ENCODE measurements at places on chromosomes 16 and 17. TPM values are rescaled to one million over a fixed set of nuclear protein-coding genes. Genes with fewer than 3 reads are reported as not detected.
A peak's percentile ranks its signal among the peaks of the same experiment; 100 is the strongest.

GRCh38 chr17:39629898-39630297, 3.1 kb downstream of the PPP1R1B start:
- DNase-seq, result no peak

GRCh38 chr16:8173111-8173644, 417.1 kb downstream of the TMEM114 start:
- DNase-seq, result peak; percentile 75

DNA sequence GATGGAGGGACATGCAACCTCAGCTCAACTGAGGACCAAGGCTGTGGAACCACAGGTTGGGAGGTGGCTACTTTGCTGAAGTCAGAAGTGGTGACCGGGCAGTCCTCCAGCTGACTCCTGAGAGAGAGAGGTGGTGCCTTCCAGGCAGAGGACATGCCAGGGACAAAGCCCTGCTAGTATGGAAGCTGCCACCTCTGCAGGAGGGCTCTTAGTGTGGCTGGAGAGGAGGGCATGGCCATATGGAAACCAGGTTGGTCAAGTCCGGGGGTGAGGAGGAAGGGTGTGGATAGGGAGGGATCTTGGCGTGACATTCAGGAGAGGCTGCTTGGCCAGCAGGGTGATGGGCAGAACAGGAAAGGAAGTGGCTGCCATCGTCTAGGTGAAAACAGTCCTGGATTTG, 5.7 kb downstream of the C16orf86 start:
- peak; percentile 79 for DNase-seq

GRCh38 chr16:80084163-80084562, 456.6 kb upstream of the DYNLRB2 start:
- DNase-seq, result no peak

GRCh38 chr17:50920891-50921586, 54.9 kb upstream of the TOB1 start:
- DNase-seq, result no peak

DNA sequence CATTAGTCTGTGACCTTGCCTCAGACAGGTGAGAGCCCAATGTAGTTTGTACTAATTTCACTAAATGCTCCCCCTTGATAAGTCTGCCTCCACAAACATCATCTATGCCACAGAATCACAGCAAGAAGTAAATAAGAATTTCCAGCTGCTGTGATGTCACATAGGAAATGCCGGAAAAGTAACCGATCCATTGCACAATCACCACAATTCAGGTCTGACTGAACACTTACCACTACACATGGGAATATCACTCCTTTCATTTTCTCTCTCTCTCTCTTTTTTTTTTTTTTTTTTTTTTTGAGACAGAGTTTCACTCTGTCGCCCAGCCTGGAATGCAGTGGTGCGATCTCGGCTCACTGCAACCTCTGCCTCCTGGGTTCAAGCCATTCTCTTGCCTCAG, 79.0 kb upstream of the CDH11 start:
- DNase-seq, result no peak

DNA sequence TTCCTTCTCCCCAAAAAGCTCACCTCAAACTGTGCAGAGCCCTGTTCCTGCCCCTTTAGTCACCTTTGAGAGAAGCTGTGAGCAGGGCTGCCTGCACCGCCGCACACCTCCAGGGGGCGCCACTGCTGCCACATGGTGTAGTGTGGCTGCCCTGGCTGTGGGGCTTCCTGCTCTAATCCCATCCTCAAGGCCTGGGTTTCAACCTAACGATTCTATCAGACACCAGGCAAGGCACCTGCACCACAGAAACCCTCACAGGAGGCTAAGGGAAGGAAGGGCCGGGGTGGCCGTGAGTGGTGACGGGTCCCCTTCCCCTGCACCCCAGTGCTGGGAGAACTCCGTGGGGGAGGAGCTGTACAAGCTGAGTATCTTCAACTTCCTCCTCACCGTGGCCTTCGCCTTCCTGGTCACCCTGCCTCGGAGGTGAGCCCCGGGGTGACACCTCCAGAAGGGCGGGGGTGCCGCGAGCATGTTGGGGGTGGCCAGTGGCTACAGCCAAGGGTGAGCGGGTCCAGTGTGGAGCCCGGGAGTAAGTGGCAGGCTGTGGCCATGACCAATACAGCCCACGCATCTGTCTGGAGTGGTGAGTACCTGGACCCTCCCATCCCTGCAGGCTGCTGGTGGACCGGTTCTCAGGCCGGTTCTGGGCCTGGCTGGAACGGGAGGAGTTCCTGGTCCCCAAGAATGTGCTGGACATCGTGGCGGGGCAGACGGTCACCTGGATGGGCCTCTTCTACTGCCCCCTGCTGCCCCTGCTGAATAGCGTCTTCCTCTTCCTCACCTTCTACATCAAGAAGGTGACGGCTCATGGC, 7.0 kb downstream of the TMC8 start:
- peak; percentile 92 for DNase-seq

DNA sequence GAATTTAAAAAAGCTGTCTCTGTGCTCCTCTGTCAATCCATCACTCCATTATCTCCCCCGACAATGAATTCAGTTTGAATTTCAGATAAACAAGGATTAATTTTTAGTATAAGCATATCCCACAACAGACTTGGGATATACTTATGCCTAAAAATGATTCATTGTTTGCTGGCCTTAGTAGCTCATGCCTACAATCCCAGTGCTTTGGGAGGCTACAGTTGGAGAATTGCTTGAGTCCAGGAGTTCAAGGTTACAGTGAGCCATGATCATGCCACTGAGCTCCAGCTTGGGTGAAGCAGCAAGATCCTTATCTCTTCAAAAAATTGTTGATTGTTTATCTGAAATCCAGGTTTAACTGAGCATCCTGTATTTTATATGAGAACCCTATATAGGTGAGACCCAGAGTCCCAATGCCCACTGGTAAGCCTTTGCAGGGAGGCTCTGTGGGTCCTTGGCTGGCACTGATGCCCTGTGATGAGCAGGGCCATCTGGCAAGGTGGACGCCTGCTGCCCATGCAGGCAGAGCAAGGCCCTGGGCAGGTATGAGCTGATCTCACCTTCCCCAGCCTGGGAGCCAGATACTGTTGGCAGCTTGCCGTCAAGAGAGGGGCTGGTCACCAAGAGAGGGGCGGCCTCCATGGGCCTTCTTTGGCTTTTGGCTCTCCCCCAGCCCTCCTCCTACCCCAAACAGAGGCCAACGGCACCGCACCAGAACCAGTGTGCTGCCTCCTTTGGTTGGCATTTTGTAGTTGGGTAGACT, 158.7 kb downstream of the SEC14L1 start:
- no peak for DNase-seq

- no peak for DNase-seq
These were observed 57.2 kb downstream of the RPGRIP1L start for GRCh38 chr16:53646506-53646905.

GRCh38 chr16:25110387-25110947, 1.1 kb upstream of the LCMT1 start:
- no peak for DNase-seq

DNA sequence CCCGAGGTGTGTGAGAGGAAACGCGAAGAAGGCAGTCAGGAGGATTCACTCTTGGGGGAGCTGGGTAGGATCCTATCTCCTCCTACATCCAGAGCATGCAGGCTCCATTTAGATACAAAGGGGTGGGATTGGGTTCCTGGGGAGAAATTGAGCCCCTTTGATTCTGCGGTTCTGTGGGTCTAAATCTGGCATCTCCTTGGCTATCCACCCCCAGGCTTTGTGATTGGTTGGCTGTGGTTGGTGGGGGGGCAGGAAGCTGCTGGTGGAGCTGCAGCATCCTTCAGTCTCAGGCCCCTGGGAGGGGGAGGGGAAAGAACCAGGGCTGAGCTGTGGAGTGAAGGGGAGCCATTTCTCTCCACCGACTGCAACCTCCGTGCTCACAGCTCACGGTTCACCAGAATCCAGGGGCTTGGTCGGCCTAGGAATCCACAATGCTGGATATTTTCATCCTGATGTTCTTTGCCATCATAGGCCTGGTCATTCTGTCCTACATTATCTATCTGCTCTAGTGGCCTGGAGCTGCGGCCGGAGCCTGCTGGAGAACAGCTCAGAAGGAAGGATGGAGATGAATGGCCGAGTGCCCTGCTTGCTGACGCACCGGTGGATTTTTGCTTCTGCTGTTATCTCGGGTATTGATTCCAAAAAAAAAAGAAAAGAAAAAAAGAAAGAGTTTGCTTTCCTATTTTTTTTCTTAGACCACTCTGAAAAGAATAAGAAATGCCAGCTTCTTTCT, at the start of gene LASP1NB:
Gene LASP1NB (plus strand): TSS at position 352 of the 733 bp plus-strand sequence.
- DNase-seq, result peak; percentile 77

- no peak for DNase-seq
These were observed 424 bp downstream of the YBX2 start for GRCh38 chr17:7293816-7294613.

DNA sequence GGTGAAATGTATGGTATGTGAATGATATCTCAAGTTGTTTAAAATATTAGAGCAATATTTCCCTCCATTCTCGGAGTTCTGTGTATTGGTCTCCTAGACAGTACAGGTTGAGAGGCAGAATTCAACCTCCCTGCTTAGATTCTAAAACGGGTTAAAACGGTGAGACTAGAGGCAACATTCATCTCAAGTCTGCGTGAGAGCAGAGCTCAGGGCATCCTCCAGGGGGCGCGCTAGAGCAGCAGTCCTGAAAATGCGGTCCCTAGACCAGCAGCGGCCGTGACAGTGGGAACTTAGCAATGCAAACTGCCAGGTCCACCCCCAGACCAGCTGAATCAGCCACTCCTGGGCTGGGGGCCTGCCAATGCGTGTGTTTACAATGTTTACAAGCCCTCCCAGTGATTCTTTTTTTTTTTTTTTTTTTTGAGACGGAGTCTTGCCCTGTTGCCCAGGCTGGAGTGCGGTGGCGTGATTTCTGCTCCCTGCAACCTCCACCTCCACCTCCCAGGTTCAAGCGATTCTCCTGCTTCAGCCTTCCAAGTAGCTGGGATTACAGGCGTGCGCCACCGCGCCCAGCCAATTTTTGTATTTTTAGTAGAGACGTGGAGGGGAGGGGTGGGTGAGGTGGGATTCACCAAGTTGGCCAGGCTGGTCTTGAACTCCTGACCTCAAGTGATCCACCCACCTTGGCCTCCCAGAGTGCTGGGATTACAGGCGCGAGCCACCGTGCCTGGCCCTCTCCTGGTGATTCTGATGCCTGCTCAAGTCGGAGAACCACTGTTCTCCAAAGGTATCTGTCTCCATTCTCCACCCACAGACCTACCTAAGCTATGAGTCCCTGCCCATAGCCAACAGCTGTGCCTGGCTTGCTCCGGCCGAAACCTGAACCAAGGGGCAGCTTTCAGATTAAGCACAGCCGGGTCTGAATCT, 24.2 kb downstream of the KLHL36 start:
- DNase-seq, result peak; percentile 96

- DNase-seq, result no peak
These were observed 684 bp downstream of the ZFP90 start for GRCh38 chr16:68539711-68540239.

DNA sequence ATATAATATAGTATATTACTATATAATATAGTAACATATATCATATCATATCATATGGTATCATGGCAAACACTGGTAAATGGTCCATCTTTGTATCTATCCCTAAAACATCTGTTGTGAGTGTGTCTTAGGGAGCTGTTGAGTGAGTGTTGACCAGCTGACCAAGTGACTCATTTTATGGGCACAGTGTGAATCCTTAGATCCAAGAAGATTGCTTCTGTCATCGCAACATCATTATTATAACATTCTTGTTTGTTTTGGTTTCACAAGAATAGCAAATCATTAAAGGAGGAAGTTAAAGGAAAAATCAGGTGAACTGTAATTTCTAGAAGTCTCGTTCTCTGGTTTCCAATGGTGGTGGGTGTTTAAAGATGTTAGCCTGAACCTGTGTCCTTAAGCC, 11.7 kb upstream of the MAF start:
- DNase-seq, result no peak

DNA sequence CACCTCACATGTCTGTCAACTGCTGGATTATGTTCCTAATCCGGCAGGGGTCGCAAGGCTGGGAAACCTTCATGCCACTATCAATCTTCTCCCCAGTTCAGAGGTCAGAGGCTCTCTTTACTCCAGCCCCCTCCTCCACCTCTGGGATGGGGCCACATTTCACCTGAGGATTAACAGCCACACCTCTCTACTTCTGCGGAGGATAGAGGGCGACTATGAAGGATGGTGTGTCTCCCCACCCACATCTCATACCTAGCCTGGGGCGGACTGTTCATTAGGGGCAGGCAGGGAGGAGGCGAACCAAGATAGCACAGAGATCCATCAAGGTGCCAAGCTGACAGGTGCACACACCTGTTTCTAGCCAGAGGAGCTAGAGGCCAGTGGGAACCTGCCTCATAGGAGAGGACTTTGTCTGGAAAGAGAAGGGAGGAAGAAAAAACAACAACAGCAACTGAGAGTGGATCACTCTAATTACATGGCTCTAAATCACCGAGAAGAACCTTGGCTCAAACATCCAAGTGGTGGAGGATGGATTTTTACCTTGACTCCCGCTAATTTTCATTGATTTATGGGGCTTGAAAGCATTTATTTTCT, 41.9 kb upstream of the SKAP1 start:
- no peak for DNase-seq

GRCh38 chr17:50088952-50089825, 6.0 kb upstream of the PDK2 start:
- peak; percentile 64 for DNase-seq

DNA sequence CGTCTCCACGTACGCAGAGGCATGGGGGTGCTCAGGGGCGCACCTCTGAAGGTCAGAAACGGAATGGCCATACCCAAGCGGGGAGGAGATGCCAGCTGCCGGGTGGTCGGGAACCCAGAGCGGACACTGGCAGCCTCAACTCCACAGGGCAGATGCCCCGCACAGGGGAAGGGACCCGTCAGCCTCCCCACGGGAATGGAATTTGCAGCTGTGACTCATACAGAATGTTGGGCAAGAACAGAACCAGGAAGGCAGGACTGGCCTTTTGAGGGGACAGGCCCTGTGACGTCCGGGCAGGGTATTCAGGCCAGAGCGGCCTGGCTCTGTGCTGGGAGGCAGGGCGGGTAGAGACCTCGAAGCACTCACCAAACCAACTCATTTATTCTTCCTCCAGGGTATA, 7.5 kb downstream of the TK1 start:
- no peak for DNase-seq

DNA sequence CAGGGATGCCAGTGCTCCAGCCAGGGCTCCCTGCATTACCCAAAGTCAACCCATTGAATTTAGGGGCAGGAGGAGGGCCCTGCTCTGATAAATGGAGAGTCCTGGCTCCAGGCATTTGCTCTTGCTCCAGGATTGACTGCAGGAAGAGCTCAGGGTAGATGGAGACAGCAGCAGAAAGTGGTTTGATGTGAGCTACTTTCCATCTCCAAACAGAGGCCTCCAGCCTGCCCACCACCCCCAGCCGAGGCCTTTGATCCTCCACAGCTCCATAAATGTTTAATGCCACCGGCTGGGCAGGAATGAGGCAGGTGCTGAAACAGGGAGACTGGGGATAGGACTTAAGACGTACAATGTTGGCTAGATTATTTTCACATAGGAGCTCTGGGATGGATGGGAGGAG, 4.3 kb upstream of the SEZ6 start:
- no peak for DNase-seq

Gene PRR29
- 0.65 TPM for polyA plus RNA-seq

Gene RPL38
- 3,460 TPM for polyA plus RNA-seq

Gene CDH5
- polyA plus RNA-seq, result 12.6 TPM

Gene CDRT4
- 4.5 TPM for polyA plus RNA-seq

Gene C17orf78
- polyA plus RNA-seq, result not detected

Gene CACNG1
- not detected for polyA plus RNA-seq

Gene NOXO1
- polyA plus RNA-seq, result 1.3 TPM

Gene KRTAP1-1
- not detected for polyA plus RNA-seq

Gene HEATR9
- 0.11 TPM for polyA plus RNA-seq

Gene C17orf50
- 0.42 TPM for polyA plus RNA-seq

Measured in spleen (tissue), 13 donors.